NCI-H1092 (cell line): ENCODE measurements at places on chromosomes 2 and 18.

DNA sequence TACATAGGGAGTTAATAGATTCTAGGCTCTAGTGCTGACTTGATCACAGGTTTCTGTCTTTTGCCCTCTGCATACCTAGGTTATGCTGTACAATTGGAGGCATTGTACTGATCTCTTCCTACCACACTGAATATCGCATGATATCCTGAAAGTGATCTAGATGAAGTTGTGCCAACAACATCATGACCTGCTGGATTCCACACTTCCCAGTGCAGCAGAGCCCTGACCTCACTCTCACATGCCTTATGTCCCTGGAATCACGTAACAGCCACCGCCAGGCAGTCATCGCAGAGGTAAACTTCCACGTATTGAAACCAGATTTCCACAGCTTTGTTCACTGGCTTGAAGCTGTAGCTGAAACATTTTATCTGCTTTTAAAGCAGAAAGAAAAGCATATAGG, 214.0 kb downstream of the ANKRD30B start:
- DNase-seq, result no peak

GRCh38 chr18:75554644-75555185, 127.2 kb upstream of the SMIM21 start:
- no peak for DNase-seq

- no peak for DNase-seq
Measured at GRCh38 chr18:63185984-63186383, 133.6 kb downstream of the BCL2 start.

- DNase-seq, result no peak
Measured at GRCh38 chr2:95320986-95321767, 24.0 kb downstream of the KCNIP3 start.

GRCh38 chr2:209681201-209681735, 90.4 kb upstream of the UNC80 start:
- no peak for DNase-seq

- DNase-seq, result no peak
Measured at GRCh38 chr18:58609536-58609993, 19.3 kb downstream of the ALPK2 start.

GRCh38 chr2:119246884-119247843, 23.5 kb downstream of the STEAP3 start:
- no peak for DNase-seq

GRCh38 chr2:105427485-105427884, 28.6 kb upstream of the FHL2 start:
- DNase-seq, result no peak

GRCh38 chr2:219777388-219777787, 150.0 kb downstream of the SLC4A3 start:
- no peak for DNase-seq

DNA sequence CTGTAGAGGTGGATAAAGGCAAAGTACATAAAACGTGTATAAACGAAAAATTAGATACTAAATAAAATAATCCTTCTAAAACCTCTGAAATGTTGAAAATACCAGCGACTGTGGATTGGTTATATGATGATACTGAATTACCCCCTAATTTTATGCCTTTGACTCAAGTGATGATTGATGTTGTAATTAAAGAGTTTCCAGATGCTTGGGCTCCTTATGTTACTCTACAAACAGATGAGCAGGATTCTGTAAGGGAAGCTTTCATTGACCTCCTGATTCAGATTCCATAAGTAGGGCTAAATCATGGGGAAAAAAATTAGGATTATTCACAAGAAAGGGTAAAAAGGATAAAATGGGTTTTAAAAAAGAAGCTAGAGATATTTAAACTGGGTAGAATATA, 418.2 kb upstream of the SLC39A10 start:
- DNase-seq, result no peak

GRCh38 chr18:67514901-67515540, 1.5 kb downstream of the DSEL start:
- DNase-seq, result no peak

- DNase-seq, result peak; percentile 61
Measured at GRCh38 chr18:50559752-50560680, at the start of gene MAPK4. TSS of gene MAPK4 (plus strand) at chr18:50560087. CDS start at chr18:50663959, 103,872 bp downstream.

GRCh38 chr18:21450913-21451312, 149.6 kb downstream of the ESCO1 start:
- DNase-seq, result no peak

GRCh38 chr2:102021779-102022178, 30.0 kb downstream of the IL1R2 start:
- DNase-seq, result no peak

GRCh38 chr2:71555798-71556454, 102.6 kb downstream of the DYSF start:
- DNase-seq, result no peak

DNA sequence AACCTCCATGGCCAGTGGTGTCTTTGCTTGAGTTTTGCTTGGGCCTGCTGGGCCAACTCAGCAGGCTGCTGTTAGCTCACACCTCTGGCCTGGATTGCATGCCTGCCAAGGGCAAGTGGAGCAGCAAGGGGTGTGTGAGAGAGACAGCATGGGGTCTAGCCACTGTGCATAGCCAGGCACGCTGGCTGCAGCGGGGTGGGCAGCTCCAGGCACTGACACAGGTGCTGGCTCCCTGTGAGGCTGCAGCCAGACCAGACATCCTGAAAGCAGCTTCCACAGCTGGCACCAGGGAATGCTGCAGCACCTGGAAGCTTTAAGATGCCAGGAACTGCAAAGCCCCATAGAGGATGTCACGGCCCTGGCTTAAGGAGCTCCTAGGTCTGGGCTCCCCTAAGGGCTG, 376.4 kb upstream of the VWC2L start:
- DNase-seq, result no peak

DNA sequence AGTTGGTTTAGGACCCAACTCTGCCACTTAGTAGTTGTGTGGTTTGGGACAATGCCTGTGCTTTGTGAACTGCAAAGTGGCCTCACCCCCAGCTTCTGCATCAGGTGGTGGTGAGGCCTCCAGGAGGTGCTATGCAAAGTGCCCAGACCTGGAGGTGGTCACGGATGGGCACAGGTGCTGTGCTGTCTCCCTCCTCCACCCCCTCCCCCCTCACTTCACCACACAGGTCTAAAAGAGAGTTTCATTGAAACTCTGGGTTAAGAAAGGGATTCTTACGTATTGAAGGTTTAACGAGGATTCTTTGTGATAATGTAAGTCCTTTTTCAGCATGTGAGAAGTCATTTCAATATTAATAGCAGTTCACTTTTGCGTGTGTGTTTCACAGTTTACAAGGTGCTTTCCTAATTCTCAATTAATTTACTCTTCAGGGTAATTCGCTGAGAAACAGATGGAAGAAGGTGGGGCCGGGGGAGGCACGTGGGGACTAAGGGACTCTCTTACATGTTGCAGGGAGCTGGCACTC, 369.9 kb downstream of the LPIN1 start:
- DNase-seq, result no peak

GRCh38 chr18:33644494-33644893, 66.5 kb downstream of the ASXL3 start:
- DNase-seq, result no peak

- no peak for DNase-seq
Measured at GRCh38 chr2:143828763-143829537, 691.0 kb downstream of the ZEB2 start.

- no peak for DNase-seq
Measured at GRCh38 chr2:34705551-34706247, 1106.6 kb upstream of the FAM98A start.

- no peak for DNase-seq
Measured at GRCh38 chr2:119536211-119536610, 8.0 kb upstream of the CFAP221 start.

- no peak for DNase-seq
Measured at GRCh38 chr18:1797235-1797634, 774.1 kb downstream of the METTL4 start.

DNA sequence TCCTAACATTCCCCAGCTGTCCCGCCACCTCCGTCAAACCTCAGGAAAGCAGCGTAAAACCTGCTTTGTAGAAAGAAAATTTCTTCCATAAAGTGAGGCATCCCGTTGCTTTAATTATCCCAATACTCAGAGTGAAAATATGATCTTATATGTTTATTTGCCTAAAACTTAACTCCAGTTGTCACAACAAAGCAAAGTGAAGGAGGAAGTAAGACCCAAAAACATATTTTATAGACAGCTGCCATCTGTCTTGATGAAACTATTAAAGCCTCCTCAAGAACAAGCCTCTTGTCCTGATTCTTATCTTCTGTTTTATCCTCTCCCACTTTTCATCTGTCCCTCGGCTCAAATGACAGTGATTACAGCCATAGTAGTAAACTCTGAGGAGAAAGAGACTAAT, 28.9 kb upstream of the LPIN2 start:
- no peak for DNase-seq

DNA sequence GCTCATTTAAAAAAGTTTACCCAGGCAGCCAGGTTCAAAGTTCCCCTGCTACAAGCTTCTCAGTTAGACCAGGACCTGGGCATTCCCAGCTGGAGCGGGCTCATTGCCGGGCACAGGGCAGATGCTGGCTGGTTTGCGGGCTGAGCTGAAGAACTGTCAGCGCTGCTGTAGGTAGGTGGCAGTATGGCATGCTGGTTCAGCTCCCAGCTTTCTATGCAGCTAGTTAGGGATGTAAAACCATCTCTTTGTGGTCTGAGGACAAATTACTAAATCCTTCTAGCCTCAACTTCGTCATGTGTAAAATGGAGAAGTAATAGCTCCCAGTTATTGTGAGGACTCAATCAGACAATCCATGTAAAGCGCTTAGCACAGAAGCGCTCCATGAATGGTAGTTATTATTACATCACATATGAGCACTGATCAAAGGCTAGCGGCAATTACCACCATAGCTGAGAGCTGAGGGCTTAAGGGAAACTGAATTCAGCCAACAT, 2.4 kb upstream of the LDLRAD4 start:
- peak; percentile 36 for DNase-seq

- no peak for DNase-seq
Measured at GRCh38 chr2:141534666-141535362, 596.0 kb downstream of the LRP1B start.

DNA sequence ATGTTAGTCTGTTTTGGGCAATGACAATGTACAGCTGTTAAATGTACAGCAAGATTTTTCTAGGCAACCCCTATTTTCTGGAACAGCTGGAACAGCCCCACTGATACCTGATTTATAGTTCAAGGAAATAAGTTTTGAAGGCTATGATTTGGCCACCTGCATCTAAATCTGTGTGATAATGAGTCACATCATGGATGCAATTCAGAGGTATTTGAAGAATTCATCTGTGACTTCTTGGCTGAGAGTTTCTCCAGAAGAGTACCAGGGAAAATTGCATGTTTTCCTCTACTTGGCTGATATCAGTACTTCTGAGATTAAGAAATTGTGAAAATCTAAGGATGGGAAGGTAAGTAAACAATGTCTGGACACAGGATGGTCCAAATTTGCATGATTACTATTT, 40.7 kb upstream of the NT5C1B start:
- DNase-seq, result no peak
